ENCODE measurements at places on chromosomes 7 and 10.

DNA sequence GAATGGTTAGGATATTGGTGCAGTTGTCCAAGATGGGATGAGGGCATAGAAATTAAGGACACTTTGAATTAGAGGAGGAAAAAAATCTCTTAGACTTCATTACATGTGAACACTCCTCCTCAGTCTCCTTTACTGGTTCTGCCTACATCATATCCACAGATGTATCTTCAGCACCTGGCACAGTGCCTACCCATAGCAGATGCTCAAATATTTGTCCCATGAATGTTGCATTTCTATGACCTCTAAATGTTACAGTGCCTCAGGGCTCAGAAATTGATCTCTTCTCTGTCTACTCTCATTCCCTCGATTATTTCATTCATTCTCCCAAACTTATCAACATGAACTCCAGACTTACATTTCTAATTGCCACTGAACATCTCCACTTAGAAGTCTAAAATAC, 17.1 kb downstream of the CNNM1 start:
- no peaks in the 10 kb centered on the region for H3K36me3 ChIP-seq
- no peak for DNase-seq
- H3K27me3 ChIP-seq, result no peaks in the 10 kb centered on the region
- H3K4me1 ChIP-seq, result no peaks in the 10 kb centered on the region
- H3K27ac ChIP-seq, result no peak overlapping the region

DNA sequence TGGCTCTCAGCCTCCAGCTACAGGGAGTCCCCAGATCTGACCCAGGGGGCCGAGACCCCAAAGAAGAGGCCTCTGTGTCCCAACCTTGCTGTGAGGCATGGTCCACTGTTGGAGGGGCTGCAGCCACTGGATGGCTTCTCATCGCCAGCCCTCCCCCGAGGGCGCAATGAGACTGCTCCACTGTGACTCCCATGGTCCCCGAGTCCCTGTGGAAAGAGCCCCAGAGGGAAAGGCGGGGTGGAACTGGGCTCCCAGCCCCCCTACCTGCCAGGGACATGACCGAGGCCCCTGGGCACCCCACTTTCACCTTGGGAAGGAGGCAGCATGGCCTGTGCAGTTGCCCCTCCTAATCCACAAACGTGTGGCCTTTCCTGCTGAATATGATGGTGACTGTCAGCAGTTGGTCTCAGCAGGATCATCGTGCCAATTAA, 33.5 kb upstream of the RET start:
- no peaks in the 10 kb centered on the region for H3K36me3 ChIP-seq
- H3K27ac ChIP-seq, result no peak overlapping the region
- no peak overlapping the region for H3K4me3 ChIP-seq

GRCh38 chr7:29340696-29341095, 146.1 kb downstream of the CHN2 start:
- H3K27ac ChIP-seq, result no peak overlapping the region
- DNase-seq, result no peak
- H3K4me1 ChIP-seq, result no peaks in the 10 kb centered on the region
- no peaks in the 10 kb centered on the region for H3K27me3 ChIP-seq
- no peak overlapping the region for H3K4me3 ChIP-seq

GRCh38 chr7:155871211-155871610, 58.9 kb upstream of the SHH start:
- H3K27me3 ChIP-seq, result no peaks in the 10 kb centered on the region
- no peak overlapping the region for H3K27ac ChIP-seq
- H3K4me1 ChIP-seq, result no peaks in the 10 kb centered on the region
- DNase-seq, result no peak
- H3K36me3 ChIP-seq, result no peaks in the 10 kb centered on the region
- H3K4me3 ChIP-seq, result no peak overlapping the region

DNA sequence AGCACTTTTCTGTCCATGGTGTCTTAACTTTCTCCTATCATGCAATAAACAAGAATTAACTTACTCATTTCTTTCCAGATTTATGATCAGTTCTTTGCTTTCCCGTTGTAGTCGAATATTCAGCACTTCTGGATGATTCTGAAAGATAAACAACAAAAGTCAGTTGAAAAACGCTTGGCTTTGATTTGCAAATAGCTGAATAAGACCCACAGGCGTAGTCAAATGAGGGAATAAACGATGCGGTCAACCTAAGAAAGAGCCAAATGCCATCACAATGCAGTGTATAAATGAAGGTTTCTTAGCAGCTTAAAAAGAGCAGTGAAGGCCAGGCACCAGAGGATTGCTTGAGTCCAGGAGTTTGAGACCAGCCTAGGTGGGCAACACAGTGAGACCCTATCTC, 109.4 kb downstream of the ADAM12 start:
- no peak overlapping the region for H3K4me3 ChIP-seq
- H3K27ac ChIP-seq, result no peak overlapping the region
- no peak for DNase-seq
- H3K36me3 ChIP-seq, result no peaks in the 10 kb centered on the region
- no peaks in the 10 kb centered on the region for H3K4me1 ChIP-seq
- no peaks in the 10 kb centered on the region for H3K27me3 ChIP-seq

- no peak overlapping the region for H3K27ac ChIP-seq
- DNase-seq, result no peak
- H3K4me1 ChIP-seq, result no peaks in the 10 kb centered on the region
- no peaks in the 10 kb centered on the region for H3K36me3 ChIP-seq
- no peaks in the 10 kb centered on the region for H3K27me3 ChIP-seq
Measured at GRCh38 chr7:46490406-46490805, 569.3 kb upstream of the IGFBP3 start.

- no peak for DNase-seq
- no peaks in the 10 kb centered on the region for H3K36me3 ChIP-seq
- no peaks in the 10 kb centered on the region for H3K27me3 ChIP-seq
Measured at GRCh38 chr7:94492601-94493000, 17.0 kb upstream of the CASD1 start.

- H3K27ac ChIP-seq, result no peak overlapping the region
- H3K36me3 ChIP-seq, result no peaks in the 10 kb centered on the region
- H3K27me3 ChIP-seq, result no peaks in the 10 kb centered on the region
Measured at GRCh38 chr7:157949711-157950110, 612.9 kb downstream of the DNAJB6 start.

GRCh38 chr7:18570890-18571478, 75.4 kb downstream of the HDAC9 start:
- no peaks in the 10 kb centered on the region for H3K4me1 ChIP-seq
- H3K27me3 ChIP-seq, result no peaks in the 10 kb centered on the region
- H3K36me3 ChIP-seq, result no peaks in the 10 kb centered on the region
- no peak overlapping the region for H3K4me3 ChIP-seq
- H3K27ac ChIP-seq, result no peak overlapping the region

GRCh38 chr7:44309271-44310091, 15.9 kb downstream of the CAMK2B start:
- peak overlapping the region; percentile 3 for H3K4me3 ChIP-seq
- DNase-seq, result no peak
- no peaks in the 10 kb centered on the region for H3K36me3 ChIP-seq
- peak overlapping the region; percentile 86 for H3K27ac ChIP-seq
- H3K4me1 ChIP-seq, result peaks cover 5% of the 10 kb centered on the region
- H3K27me3 ChIP-seq, result peaks cover 7% of the 10 kb centered on the region

GRCh38 chr7:28626221-28626620, 213.9 kb downstream of the CREB5 start:
- DNase-seq, result no peak
- no peak overlapping the region for H3K4me3 ChIP-seq

DNA sequence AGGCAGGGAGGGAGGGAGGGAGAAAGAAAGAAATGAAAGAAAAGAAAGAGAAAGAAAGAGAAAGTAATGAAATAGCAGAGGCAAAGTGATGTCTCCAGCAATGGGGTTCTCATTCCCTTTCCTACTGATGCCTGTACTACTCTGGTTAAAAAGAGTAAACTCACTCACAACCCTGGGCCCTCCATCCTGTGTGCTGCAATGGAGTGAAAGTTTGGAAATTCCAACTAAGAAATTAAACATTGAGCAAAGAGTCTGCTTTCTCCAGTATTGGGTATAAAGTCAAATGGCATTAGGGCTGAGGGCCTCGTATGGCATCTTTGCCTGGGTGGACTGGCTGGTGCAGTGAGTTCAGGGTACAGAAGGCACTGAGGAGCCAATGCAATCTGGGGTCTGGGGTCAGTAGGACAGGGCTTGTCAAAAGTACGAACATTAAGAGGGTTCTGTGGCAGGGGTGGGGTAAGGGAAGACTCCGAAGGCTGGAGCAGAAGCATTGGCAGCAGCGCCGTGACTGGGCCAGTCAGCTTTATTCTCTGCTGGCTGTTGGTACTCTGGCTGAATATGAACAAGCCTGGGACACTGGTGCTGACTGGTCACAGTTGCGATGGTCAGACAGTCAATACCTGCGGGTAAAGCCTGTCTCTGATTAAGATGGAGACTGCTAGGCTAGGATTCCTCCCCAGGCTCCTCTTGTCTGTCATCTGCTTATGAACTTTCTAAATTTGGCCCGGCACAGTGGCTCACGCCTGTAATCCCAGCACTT, 24.1 kb upstream of the TNS3 start:
- DNase-seq, result no peak
- no peak overlapping the region for H3K4me3 ChIP-seq
- no peaks in the 10 kb centered on the region for H3K27me3 ChIP-seq
- H3K27ac ChIP-seq, result no peak overlapping the region
- H3K36me3 ChIP-seq, result no peaks in the 10 kb centered on the region
- peaks cover 27% of the 10 kb centered on the region for H3K4me1 ChIP-seq

DNA sequence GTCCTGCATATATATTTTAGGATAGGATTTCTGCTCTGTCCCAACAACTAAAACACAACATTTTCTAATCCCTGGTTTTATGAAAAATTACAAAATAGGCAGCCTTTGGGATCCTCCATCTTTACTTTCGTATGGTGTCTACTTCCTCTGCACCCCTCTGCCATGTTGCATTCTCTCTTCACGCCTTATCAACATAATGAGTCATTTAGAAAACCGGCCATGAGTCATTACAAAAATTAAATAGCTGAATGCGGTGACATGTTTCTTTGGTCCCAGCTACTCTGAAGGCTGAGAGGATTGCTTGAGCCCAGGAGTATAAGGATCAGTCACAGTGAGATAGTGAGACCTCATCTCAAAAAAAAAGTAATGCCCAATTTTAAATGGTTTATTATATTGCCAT, 148.1 kb upstream of the CELF2 start:
- no peak overlapping the region for H3K4me3 ChIP-seq
- no peak overlapping the region for H3K27ac ChIP-seq
- no peak for DNase-seq
- H3K4me1 ChIP-seq, result no peaks in the 10 kb centered on the region

- H3K4me3 ChIP-seq, result no peak overlapping the region
- H3K4me1 ChIP-seq, result peaks cover 69% of the 10 kb centered on the region
- peak overlapping the region; percentile 69 for H3K27ac ChIP-seq
- DNase-seq, result no peak
- H3K27me3 ChIP-seq, result no peaks in the 10 kb centered on the region
- no peaks in the 10 kb centered on the region for H3K36me3 ChIP-seq
Measured at GRCh38 chr10:124685261-124685660, 58.9 kb downstream of the FAM53B start.

DNA sequence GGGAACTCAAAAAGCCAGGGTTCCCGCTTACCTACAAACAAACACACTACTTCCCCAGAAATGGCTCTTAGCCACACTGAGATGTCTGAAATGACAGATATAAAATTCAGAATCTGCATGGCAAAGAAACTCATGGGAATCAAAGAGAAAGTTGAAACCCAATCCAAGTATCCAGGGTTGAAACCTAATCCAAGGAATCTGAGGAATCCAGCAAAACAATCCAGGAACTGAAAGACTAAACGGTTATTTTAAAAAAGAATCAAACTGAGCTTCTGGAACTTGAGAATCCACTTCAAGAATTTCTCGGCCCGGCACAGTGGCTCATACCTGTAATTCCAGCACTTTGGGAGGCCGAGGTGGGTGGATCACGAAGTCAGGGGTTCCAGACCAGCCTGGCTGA, 568.8 kb downstream of the POM121L12 start:
- H3K27ac ChIP-seq, result no peak overlapping the region
- no peak for DNase-seq
- no peaks in the 10 kb centered on the region for H3K36me3 ChIP-seq
- no peak overlapping the region for H3K4me3 ChIP-seq
- H3K27me3 ChIP-seq, result no peaks in the 10 kb centered on the region

- H3K27me3 ChIP-seq, result no peaks in the 10 kb centered on the region
- H3K4me1 ChIP-seq, result no peaks in the 10 kb centered on the region
- no peaks in the 10 kb centered on the region for H3K36me3 ChIP-seq
- DNase-seq, result no peak
- no peak overlapping the region for H3K4me3 ChIP-seq
Measured at GRCh38 chr7:132765861-132766260, 189.6 kb upstream of the PLXNA4 start.

GRCh38 chr10:16792675-16793074, 24.5 kb downstream of the RSU1 start:
- no peak overlapping the region for H3K27ac ChIP-seq
- no peaks in the 10 kb centered on the region for H3K27me3 ChIP-seq
- DNase-seq, result no peak
- H3K36me3 ChIP-seq, result peaks cover 5% of the 10 kb centered on the region

- no peaks in the 10 kb centered on the region for H3K27me3 ChIP-seq
- no peak overlapping the region for H3K4me3 ChIP-seq
- no peak for DNase-seq
- H3K27ac ChIP-seq, result no peak overlapping the region
Measured at GRCh38 chr10:48792121-48792520, 107.4 kb downstream of the WDFY4 start.

DNA sequence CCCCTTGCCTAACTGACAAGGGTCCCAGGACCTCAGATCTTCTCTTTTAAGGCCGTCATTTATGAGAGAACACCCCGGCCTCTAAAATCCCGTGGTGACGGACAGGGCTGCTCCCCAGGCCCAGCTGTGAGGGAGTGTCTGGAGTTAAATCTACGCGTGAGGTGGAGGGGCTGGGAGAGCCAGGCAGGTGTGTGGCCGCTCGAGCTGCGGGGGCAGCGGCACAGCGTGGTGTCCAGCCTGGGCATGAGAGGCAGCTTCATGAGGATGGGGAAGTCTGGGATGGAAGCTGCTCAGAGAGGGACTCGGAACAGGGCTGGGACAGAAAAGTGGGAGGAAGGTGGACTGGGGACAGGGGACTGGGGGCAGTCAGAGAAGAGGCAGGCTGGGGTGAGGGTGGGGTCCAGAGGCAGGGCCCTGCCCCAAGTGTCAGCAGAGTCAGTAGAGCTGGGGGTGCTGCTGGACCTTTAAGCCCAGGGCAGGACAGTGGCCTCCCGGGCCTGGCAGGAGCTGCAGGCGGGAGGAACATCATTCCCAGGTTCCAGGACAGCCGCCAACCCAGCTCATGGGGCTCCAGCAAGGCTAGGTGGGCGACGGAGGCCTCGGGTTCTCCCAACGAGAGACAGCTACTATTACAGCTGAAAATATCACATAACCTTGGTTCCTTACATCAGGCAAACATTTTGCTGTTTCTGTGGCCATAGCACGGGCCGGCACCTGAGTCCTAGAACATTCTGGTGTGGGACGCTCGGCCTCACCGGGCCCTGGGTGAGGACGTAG, 55.2 kb downstream of the JAKMIP3 start:
- no peak overlapping the region for H3K27ac ChIP-seq
- H3K4me3 ChIP-seq, result no peak overlapping the region
- no peaks in the 10 kb centered on the region for H3K4me1 ChIP-seq
- H3K27me3 ChIP-seq, result no peaks in the 10 kb centered on the region
- peaks cover 5% of the 10 kb centered on the region for H3K36me3 ChIP-seq

All from tibial nerve (tissue), 4 donors.